ENCODE measurements at places on chromosomes 12 and 14.

DNA sequence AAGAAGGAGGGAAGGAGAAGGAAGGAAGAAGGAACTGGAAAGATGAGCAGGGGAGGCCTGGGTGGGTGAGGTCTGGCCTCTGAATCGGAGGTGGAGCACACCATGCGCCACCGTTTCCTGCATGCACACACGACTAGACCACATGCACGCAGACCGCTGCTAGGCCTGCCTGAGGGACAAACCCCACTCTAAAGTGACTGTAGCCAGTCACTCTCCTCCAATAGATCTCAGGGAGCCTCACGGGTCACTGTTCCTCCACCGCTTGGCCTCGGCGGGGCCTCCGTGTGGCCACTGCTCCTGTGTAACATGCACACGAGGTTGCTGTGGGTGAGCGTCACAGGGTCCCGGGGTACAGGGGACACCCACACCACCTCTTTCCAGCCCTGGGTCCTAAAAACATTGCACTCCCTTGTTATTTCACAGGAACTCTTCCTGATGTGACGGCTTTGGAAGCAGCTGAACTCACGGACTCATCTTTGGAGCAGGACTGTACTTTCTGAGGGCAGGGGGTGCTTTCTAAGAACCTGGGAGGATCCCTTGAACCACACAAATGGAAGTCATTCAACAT is 17.6 kb upstream of the CEBPE start:
- no peak for DNase-seq

- no peak for DNase-seq
These were observed 66.8 kb downstream of the C14orf132 start for GRCh38 chr14:96105926-96106441.

DNA sequence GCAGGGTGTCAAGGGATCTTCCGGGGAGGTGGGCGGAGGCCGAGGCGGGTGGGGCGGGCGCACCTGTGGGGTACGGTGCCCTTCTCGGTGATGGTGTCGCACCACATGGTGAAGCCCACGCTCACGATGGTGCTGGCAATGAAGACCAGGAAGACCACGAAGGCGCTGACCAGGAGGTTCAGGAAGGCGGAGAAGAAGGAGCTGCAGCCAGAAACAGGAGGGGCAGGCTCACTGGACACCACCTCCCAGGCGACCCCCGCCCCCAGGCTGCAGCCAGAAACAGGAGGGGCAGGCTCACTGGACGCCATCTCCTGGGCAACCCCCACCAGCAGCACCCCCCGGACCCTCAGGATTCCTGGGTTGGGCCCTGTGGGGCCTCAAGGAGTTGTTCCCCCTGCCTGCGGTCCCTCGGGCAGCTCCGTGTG is 7.6 kb downstream of the TMEM179 start:
- DNase-seq: no peak

- no peak for DNase-seq
These were observed 439.6 kb upstream of the CCDC196 start for GRCh38 chr14:66046591-66046990.

DNA sequence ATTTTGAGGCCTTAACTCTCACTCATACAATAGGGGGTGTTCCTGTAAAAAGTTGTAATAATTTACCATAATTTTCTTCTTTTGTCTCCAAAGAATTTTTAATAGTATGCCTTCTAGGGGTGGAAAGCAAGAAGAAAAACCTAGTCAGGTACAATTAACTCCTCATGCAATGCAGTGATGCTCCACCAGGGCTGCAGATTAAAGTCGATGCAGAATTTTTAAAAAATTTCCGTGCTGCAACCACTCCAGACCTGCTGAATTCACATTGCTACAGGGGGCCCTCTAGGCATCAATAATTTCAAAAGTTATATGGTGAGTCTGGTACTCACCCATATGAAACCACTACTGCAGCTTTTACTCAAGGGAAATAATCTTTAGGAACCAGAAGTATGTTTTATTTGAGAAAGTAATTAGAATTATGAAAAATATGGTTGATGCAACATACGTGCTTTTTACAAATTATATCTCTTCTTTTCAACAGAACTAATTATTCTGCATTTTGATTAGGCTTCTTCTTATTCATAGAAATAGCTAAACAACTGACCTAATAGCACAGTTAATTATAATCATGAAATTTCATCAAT is 353.2 kb downstream of the BCAT1 start:
- no peak for DNase-seq

GRCh38 chr14:25520821-25521220 is 470.9 kb upstream of the STXBP6 start:
- no peak for DNase-seq

DNA sequence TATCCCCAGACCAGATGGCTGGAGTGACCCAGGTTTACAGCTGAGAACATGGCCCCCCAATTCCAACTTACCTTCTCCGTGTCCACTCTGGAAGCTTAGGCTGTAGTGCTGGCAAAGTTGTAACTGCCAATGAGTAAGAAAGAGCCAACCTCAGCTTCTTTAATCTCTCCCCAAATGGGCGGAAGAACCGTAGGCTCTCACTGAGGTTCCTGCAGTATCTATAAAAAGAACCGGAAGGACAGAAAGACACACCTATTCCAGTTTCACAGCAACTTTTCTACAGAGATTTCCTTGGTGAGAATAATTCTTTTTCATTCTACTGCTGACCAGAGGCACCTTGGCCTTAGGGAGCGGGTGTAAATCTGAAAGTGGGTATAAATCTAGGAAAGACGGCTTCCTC is at the start of gene GPRC5D:
Gene GPRC5D, minus strand, starts transcription at position 135 of the 400 bp plus-strand sequence. CDS start 1,786 bp downstream, outside the sequence.
- no peak for DNase-seq

- no peak for DNase-seq
These were observed 11.5 kb downstream of the FOXA1 start for GRCh38 chr14:37583358-37584210.

DNA sequence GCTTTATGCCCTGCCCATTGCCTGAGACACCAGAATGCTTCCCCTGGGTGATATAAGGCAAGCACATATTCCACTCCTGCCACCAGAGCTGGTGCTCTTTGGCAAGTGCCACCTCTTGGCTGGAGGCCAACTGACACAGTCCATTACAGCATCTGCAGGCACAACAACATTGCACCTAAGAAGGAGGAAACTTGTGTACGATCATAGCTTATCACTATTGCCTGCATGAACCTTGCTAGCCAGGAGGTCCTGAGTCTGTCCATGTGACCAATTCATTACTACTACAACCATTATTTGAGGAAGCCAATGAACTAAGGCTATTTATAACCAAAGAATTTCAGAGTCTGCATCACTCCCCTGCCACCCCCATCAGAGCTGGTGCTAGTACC is 119.8 kb upstream of the SCAF11 start:
- no peak for DNase-seq

DNA sequence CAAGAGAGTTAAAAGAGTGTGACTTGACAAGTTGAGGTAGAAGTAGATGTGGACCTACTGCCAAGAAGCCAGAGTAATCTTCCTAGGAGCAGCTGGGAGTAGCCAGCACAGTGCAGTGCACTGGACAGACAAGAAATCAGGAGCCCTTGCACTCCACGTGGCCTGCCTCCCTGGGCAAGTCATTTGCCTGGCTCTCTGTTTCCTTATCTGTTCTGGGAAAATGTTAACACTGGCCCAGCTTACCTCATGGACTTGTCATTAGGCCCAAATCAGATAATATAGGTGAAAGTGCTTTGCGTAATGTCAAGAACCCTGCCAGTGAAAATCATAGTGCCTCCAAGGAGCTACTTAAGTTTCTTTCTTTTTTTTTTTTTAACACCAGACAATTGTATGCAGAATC is 19.2 kb downstream of the SLC7A8 start:
- DNase-seq: no peak

DNA sequence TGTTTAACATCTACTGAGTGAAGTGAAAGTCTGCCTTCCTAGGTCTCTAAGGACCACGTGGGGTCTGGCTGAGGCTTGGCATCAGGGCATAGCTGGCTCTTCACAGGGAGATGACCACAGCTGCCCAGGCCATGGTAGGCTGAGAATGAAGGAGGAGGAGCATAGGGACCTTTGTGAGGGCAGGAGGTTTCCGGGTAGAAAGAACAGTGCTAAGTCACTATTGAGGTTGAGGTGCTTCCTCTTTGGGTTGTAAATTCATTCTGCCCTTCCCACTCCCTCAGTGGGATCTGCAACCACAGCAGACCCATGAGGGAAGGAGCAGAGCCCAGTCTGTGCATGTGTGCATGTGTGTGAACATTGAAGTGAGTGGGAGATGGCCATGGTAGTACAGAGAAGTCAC is 909.6 kb downstream of the VRK1 start:
- DNase-seq: no peak

DNA sequence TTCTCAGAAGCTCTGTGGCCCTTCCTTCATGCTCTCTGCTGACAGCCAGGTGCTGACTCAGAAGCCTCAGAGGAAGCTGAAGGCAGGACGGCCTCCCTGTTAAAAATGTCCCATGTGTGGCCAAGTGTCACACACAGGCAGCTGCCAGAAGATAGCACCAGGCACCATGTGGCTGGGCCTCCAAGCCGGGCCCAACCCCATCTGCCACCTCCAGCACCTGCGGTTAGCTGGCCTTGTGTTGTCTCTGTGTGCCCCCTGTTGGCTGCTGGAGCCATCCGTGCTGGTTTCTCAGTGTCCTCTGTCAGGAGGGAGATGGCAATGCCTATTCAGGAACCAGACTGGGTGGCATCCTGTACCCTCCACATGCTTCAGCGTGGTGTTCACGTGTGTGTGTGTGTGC is 63.2 kb downstream of the TSPAN11 start:
- no peak for DNase-seq

GRCh38 chr12:107369679-107370078 is 276.3 kb upstream of the CRY1 start:
- no peak for DNase-seq

DNA sequence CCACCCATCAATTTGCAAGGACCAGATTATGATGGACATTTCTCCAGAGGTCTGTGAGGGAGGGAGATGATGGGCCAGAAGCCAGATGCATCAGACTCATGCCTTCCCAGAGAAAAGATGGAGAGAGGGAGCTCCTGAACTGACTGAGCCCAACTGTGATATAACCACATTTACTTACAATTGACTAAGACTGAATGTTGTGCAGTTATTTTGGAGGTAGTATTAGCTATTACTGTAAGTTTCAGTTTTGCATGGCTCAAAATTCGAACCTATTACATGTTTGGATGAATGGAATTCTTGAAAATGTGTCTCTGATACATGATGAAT is 211.1 kb upstream of the SFSWAP start:
- no peak for DNase-seq

Data from fibroblast of skin of left quadriceps (primary cell).